ENCODE measurements at places on chromosomes 1 and 21.

DNA sequence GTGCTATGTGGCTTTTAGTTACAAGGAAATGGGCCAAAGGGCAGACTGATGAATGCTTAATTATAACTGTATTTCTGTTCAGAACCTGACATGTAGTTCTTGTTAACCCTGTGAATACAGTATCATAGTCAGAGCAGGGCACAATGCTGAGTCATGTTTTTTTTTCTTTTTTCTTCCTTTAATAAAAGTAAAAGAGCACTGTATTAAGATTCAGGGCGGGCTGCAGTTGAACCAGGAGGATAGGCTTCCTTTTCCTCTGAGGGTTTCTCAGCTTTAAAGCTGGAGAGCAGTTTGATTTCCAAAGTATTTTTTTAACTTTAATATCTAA lies 8.7 kb downstream of the CLDN8 start:
- DNase-seq: no peak

- no peak for DNase-seq
Observed at GRCh38 chr1:114669562-114670082, at the start of gene DENND2C. DENND2C (minus strand) TSS chr1:114670049; CDS start chr1:114625984, 44,065 bp downstream.

DNA sequence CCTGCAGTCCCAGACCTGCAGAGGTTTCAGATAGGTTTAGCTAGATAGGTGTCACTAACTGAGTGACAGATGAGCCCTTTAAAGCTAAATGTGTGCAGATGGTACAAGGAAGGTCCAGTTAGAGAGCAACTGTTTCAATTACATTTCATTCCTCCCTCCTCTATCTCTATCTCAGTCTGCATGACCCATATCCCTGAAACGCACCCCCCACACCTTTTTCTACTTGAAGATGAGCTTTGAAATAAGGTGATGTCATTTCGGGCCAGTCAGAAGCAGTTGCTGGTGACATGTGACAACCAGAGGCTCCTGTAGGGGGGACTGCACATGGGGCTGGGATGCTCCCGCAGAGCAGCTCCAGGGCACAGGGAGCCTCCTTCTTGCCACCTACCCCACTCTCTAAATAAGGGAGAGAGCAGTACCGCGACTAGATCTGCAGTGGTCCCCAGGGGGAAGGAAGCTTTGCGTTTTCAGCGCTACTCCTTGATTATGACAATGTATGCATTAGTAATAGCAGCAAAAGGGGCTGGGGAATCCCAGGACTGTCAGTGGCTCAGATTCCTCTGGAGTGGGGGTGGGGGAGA lies 4.3 kb downstream of the ATP8B2 start:
- peak; percentile 24 for DNase-seq

GRCh38 chr1:204994086-204994862 lies 48.7 kb upstream of the CNTN2 start:
- DNase-seq: no peak

DNA sequence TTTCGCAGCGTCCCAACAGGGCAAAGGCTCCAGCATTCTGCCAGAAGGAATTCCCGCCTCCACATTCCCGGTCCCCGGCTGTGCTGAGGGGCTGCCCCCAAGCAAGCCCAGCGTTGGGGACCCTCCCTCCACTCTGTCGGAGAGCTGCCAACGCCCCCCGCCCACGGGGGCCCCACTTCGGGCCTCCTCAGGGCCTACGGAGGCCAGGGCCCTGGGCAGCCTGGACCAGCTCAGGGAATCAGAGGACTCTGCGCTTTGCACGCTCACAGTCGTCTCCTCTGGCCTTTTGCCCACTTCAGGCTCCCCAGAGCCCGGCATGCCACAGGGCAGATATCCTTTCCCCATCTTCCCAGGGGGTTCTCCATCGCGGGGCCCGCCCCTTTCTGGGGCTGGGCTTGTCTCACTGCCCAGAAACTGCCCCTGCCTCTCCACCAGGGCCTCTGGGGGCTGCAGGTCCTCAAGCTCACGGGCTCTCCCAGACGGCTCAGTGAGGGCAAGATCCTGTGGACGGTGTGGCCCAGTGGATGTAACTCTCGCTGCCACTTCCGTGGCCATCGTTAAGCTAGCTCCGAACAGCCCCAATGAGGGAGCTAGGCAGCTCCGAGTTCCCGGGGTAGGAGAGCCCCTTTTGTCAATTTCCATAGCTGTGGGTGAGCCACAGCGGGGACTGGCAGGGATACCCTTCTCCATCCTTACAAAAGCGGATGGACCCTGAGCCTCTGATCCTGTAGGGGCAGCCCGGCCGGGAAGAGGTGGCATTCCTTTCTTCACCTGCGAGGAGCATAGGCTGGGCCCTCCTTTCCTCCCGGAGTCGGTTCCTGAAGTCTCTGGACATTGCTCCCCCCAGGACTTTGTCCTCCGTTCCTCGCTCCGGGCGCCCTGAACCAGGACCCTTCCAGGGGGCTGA lies 2.8 kb downstream of the ITPKB start:
- DNase-seq: no peak

DNA sequence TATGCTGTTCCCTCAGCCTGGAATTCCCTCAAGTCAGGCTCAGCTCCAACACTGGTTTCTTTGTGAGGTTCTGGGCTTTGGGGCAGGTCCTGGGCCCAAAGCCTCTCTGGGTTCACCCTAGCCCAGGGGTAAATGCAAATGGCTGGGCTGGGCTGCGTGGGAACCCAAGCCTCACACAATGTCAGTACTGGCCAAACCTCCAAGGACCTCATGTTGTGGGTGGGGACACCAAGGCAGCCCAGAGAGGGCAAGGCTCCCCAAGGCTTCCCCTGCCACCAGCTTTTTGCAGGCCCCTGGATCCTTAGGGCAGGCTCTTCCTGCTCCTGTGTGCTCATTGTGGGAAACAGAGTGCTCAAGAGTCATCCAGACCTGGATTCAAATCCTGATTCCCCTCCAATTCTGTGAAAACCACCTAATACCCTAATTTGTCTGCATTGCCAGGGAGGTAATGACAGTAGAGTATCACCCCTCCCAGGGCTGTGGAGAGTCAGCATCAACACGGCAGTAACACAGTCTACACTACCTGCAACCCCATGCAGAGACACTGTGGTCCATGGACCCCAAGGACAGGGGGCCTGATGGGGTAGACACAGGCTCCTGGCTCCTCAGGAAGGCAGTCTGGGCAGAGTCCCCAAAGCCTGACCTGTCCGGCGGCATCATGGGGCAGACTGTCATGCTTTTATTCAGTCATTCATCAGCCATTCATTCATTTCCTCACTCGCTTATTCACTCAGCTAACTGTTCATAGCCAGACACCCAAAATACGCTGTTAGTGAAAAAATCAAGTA lies 85.7 kb downstream of the DMRTB1 start:
- no peak for DNase-seq

Data from adipocyte (in vitro differentiated cells).